Urothelium cell line (cell line): ENCODE measurements at places on chromosomes 12 and 14.

DNA sequence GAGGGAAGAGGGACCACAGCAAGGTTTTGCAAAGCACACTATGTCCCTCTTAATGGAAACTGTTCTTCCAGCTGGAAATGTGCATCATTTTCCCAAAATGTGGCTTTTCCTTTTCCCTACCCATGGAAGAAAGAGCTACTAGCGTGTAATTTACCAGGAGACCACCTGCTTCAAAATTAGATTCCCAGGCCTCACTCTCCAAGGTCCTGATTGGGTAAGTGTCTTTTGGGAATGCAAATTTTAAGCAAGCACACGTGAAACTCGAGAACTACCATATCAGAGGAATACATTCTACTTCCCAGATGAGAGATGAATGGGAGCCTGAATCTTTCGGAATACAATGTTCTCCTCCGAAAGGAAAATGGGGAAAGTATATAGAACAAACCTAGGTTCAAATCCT is 201.6 kb upstream of the NOS1 start:
- no peak for DNase-seq

- no peak for DNase-seq
These were observed 62.4 kb downstream of the PPM1A start for GRCh38 chr14:60311417-60311816.

DNA sequence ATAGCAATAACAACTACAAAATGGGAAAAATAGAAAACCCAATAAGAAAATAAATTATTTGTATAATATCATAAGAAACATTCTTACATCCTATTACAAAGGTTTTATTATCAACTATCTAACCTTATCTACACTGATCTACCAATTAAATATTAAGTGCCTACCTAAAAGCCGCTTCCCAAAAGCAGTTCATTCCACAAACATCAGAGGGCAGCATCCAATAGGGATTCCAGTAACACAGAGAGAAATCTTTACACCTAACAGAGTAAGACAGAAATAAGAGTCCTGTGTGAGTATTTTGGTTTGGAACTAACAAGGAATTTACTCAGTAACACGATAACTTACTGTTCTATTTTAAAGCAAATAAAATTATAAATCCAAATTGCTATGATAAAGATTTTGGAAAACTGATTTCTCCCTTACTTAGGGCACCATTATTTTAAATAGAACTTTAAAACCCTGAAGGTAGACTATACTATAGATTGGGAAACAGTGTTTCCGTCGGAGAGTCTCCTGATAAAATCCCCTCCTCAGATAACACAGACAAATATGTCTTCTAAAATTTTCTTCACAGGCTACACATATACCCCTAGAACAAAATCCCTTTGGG is 15.0 kb downstream of the GXYLT1 start:
- DNase-seq, result peak; percentile 43

- DNase-seq, result no peak
These were observed 64.7 kb upstream of the PTCSC3 start for GRCh38 chr14:36241183-36241582.

- no peak for DNase-seq
These were observed 436.0 kb upstream of the FBXO33 start for GRCh38 chr14:39868251-39868650.

GRCh38 chr14:96212140-96212539 is 7.5 kb downstream of the BDKRB2 start:
- DNase-seq, result no peak

GRCh38 chr14:105201925-105202513 is 20.9 kb upstream of the NUDT14 start:
- DNase-seq, result no peak

DNA sequence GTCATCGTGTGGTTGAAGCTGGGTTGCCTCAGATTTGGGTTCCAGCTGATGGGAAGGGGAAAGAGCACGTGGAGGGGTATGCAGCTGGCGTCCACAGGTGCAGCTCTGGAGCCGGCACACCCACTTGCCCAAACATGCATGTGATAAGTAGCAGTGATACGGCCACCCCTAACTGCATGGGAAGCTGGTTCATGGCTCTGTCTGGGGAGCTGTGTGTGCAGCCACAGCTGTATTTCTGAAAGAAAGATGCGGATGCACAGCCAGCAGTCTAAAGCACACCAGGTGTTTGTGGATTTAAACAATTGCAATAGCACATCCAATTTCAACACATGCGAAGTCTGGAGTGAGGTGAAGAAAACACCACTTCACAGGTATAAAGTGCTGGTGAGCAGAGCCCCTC is 181.4 kb downstream of the EFCAB11 start:
- DNase-seq, result no peak

GRCh38 chr12:131242741-131243496 is 289.2 kb downstream of the ADGRD1 start:
- DNase-seq, result peak; percentile 49

- no peak for DNase-seq
These were observed 11.2 kb downstream of the COX14 start for GRCh38 chr12:50123203-50123602.

GRCh38 chr14:68506645-68507419 is 286.0 kb downstream of the ZFP36L1 start:
- peak; percentile 53 for DNase-seq

DNA sequence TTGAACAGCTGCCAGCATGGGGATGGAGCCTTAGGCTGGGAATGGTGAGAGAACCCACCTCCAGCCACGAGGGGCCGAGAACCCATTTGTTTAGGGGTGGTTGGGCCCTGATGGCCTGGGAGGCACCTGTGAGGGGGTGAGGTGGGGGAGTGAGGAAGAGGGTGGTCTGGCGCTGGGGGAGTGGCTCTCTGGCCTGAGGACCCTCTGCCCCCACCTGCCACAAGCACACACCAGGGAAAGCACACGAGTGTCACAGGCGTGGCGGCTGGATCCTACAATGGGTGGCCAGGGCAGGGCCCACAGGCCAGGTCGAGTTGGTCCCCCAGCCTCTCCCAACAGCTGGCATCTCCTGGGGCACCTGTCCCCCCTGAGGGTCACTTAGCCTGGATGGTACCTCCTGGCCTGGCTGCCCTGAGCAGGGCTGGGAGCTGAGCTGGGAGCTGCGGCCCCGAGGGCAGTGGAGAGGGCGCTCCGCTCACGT is 340.5 kb downstream of the TMEM121 start:
- no peak for DNase-seq

- no peak for DNase-seq
These were observed 23.8 kb downstream of the CYP46A1 start for GRCh38 chr14:99707921-99708320.

- no peak for DNase-seq
These were observed 43.1 kb upstream of the CCDC196 start for GRCh38 chr14:66442953-66443571.

- no peak for DNase-seq
These were observed 24.5 kb downstream of the RECQL start for GRCh38 chr12:21476949-21477348.

DNA sequence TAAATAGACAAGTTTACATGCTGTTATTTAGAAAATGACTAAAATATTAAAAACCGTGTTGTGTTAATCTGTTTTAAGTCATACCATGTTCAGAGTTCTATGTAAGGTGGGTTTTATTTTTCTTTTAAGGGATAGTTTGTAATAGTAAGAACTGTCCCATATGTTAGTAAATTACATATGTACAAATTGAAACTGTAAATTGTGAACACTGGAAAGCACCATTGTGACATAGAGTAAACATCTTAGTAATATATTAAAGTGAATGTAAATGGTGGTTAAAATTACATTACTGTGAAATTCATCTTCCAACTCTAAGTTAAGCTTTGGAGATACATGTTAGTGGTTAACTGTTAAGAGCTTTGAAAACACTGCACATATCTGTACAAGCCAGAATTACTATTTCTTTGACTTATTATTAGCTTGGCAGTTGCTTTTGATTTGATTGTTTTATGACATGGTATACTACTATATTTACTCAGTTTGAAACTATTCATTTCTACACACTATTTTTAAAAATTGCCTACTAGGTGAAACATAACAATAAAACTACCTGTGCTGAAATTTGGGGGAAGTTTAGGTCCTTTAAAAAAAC is 27.4 kb upstream of the DIP2B start:
- no peak for DNase-seq

DNA sequence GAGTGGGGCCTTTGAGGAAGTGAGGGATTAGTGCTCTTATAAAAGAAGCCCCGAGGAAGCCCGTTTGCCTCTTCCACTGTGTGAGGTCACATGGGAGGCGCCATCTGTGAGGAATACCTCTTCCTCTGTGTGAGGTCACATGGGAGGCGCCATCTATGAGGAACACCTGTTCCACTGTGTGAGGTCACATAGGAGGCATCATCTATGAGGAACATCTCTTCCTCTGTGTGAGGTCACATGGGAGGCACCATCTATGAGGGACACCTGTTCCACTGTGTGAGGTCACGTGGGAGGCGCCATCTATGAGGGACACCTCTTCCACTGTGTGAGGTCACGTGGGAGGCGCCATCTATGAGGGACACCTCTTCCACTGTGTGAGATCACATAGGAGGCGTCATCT is 69.7 kb downstream of the SLC24A4 start:
- no peak for DNase-seq

- DNase-seq, result no peak
These were observed 39.9 kb upstream of the EGLN3 start for GRCh38 chr14:33990790-33991189.

DNA sequence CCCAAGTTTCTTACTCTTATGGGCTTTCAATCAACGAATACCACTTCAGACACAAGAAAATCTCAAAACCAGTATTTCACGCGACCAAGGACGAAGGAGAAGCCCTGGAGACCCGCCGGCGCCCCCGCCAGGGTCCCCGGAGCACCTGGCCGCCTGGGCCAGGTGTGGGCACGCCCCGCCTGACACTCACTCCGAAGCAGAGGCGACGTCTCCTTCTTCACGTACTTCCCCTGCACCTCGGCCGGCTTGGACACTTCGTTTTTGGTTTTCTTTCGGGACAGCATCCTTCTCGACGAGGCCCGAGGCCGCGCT is 466 bp downstream of the SAV1 start:
- DNase-seq, result peak; percentile 50

- peak; percentile 76 for DNase-seq
These were observed 8.3 kb downstream of the PXN start for GRCh38 chr12:120257041-120257821.

DNA sequence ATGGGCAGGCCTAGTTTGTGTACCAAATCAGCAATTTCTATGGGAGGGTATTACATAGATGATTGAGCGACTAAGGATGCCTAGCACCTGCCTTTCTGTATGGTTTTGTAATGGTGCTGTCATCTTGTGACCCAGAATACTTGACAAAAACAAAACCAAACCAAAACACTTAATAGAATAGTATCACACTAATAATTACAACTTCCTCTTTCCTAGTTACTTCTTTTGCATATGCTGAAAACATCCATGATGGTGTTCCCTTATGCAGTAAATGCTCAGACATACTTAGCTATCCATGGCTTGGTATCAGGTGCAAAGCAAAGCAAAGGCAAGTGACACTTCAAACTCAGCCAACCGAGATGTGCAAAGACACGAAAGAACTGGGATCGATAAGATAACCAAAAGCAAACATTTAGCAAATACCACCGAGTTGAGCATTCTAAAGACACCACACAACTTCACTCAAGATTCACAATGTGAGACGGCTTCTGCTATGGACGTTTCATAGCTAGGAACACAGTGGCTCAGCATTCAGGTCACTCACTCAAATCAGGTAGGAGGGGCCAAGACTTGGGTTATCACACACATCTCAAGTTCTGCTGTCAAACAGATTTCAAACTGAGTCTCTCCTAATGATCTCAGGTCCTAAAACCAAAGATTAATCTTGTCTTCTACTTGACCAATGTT is 24.3 kb downstream of the PPP1CC start:
- DNase-seq, result no peak

- no peak for DNase-seq
These were observed 13.3 kb downstream of the SART3 start for GRCh38 chr12:108547686-108548085.

DNA sequence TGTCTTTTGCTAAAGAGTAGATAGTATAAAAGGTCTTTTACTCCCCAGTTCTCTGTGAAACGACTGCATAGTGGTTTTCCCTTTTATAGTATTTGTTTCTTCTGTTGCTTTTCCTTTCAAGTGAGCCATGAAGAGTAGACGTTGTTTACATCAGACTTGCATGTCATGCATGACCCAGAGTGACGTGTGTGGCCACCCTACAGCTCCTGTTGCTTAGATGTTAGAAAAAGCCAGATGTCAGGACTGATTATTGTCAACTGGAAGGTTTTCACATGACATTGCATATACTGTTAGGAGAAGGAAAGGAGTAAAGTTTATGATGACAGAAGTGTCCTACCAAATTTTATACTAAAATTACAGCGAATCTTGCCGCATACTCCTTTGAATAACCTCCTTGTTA is 1.3 kb upstream of the RD3L start:
- no peak for DNase-seq

- no peak for DNase-seq
These were observed 23.7 kb downstream of the NINJ2 start for GRCh38 chr12:639566-639965.

- no peak for DNase-seq
These were observed 2.6 kb downstream of the EXOC5 start for GRCh38 chr14:57266065-57266464.

- DNase-seq, result no peak
These were observed 8.6 kb upstream of the NEMF start for GRCh38 chr14:49860988-49861698.

- no peak for DNase-seq
These were observed 172.9 kb downstream of the TSPAN9 start for GRCh38 chr12:3250034-3250433.

DNA sequence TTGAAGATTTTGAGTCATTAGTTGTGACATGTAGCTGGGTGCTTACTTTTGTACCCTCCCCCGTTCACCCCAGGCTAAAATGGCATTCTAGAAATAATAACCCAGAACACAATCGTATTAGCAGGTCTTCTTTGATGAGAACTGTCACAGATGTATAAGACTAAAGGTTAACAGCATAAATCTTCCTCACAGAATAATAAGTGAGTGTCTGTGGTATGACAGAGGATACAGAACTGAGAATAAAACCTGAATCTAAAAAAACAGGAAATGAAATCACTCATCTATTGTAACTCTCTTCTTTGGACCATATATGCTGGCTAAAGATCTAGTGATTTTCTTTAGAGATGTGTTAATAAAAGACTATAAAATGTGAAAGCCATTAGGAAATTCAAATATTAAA is 746.6 kb downstream of the LRFN5 start:
- DNase-seq, result no peak

GRCh38 chr12:93855261-93855660 is 178.1 kb downstream of the CRADD start:
- DNase-seq, result no peak

DNA sequence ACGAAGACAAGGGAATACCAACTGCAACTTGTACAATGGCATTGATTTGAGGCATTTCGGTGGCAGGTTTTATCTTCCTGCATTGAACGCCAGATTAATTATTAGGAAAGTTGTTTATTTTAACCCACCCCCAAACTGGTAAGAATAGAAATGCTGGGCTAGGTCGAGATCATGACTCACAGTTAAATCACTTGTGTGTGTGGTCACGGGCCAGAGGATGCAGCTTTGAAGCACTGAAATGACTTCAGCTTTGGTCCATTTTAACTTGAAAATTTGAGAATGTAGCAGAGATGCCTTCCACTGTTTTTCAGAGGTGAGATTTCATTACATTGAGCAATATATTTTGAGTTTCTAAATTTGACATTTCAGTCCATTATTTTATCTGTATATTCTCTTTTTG is 23.6 kb upstream of the KCNH3 start:
- DNase-seq, result peak; percentile 60

GRCh38 chr14:82537831-82538230 is 1004.2 kb upstream of the SEL1L start:
- no peak for DNase-seq

- DNase-seq, result peak; percentile 31
These were observed 21.3 kb downstream of the PRKD1 start for GRCh38 chr14:29906256-29906870.

- no peak for DNase-seq
These were observed 91.1 kb downstream of the KCNH5 start for GRCh38 chr14:62954165-62954564.
